ENCODE measurements at places on chromosomes 6 and 20. TPM values are rescaled to one million over a fixed set of nuclear protein-coding genes. Genes with fewer than 3 reads are reported as not detected.

Gene ZNF311
- total RNA-seq = 0.55 TPM

Gene AGPAT4
- 8.5 TPM for total RNA-seq

Gene BHLHE23
- not detected for total RNA-seq

Gene OR12D1
- not detected for total RNA-seq

Gene ZBTB22
- total RNA-seq = 16.9 TPM

GRCh38 chr20:8932192-8933165, 136.4 kb upstream of the PLCB4 start:
- no peak for DNase-seq
- no peaks in the 10 kb centered on the region for H3K27me3 ChIP-seq
- no peaks in the 10 kb centered on the region for H3K4me1 ChIP-seq
- H3K36me3 ChIP-seq = no peaks in the 10 kb centered on the region
- H3K4me3 ChIP-seq = no peak overlapping the region

DNA sequence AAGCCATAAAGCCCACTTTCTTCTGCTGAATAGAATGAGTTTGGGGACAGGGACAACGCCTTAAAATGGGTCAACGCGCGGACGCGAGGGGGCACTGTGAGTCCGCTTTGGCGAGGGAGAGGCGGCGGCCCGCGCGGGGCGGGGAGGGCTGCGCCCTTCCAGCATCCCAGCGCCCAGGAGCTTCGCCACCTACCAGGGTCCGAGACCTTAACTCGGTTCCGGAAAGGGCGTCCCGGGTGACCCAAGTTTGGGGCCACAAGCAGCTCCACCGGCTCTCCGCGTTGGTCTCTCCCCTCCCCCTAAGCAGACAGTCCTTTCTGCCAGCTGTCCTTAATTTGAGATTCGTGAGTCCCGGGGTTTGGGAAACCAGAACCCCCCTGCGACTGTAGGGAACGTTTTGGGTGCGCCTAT, 1.8 kb upstream of the SAMD5 start:
- peaks cover 13% of the 10 kb centered on the region for H3K4me1 ChIP-seq
- H3K4me3 ChIP-seq = no peak overlapping the region
- DNase-seq = peak; percentile 44
- no peaks in the 10 kb centered on the region for H3K36me3 ChIP-seq

- H3K27me3 ChIP-seq = no peaks in the 10 kb centered on the region
- peaks cover 2% of the 10 kb centered on the region for H3K36me3 ChIP-seq
- H3K4me3 ChIP-seq = no peak overlapping the region
- H3K4me1 ChIP-seq = peaks cover 4% of the 10 kb centered on the region
Observed at GRCh38 chr6:159813781-159814180, 13.7 kb downstream of the PNLDC1 start.

- H3K4me1 ChIP-seq = no peaks in the 10 kb centered on the region
- H3K36me3 ChIP-seq = no peaks in the 10 kb centered on the region
Observed at GRCh38 chr6:164756723-164757122, 552.7 kb downstream of the C6orf118 start.

DNA sequence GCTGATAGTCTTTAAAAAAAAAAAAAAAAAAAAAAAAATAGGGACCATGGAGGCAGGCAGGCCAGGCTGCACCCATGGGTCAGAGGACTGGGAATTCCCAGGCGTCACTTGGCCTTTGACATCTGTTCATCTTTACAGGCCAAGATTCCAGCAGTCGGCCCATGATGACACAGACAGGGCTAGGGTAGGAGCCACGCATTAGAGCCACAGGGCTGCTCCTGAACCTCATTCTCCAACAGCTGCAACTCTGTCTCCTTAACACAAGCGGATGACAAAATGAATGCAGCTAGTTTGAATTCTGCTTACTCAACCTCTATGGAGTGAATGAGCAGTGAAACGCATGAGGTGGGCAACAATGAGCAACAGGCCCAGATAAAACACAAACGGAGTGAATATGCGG, 126.4 kb downstream of the LY86 start:
- no peak overlapping the region for H3K27ac ChIP-seq
- H3K4me3 ChIP-seq = no peak overlapping the region
- peaks cover 53% of the 10 kb centered on the region for H3K4me1 ChIP-seq
- no peaks in the 10 kb centered on the region for H3K36me3 ChIP-seq
- no peak for DNase-seq
- H3K27me3 ChIP-seq = peaks cover 7% of the 10 kb centered on the region
